ENCODE measurements at places on chromosomes 3 and 15.

DNA sequence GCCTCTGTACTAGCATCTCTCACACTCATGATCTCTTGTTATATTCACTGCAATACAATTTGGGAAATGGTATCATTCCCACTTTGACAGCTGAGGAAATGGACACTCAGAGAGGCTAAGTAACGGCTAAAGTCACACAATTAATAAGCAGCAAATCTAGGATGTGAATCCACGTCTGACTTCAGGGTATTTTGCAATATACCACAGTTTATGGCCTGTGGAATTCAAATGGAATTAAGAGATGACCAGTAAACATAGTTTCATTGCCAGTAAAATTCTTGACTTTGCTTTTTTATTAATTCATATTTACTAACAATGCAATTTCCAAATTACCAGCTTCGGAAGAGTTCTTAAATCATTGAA, 61.1 kb downstream of the CCNL1 start:
- DNase-seq = no peak

DNA sequence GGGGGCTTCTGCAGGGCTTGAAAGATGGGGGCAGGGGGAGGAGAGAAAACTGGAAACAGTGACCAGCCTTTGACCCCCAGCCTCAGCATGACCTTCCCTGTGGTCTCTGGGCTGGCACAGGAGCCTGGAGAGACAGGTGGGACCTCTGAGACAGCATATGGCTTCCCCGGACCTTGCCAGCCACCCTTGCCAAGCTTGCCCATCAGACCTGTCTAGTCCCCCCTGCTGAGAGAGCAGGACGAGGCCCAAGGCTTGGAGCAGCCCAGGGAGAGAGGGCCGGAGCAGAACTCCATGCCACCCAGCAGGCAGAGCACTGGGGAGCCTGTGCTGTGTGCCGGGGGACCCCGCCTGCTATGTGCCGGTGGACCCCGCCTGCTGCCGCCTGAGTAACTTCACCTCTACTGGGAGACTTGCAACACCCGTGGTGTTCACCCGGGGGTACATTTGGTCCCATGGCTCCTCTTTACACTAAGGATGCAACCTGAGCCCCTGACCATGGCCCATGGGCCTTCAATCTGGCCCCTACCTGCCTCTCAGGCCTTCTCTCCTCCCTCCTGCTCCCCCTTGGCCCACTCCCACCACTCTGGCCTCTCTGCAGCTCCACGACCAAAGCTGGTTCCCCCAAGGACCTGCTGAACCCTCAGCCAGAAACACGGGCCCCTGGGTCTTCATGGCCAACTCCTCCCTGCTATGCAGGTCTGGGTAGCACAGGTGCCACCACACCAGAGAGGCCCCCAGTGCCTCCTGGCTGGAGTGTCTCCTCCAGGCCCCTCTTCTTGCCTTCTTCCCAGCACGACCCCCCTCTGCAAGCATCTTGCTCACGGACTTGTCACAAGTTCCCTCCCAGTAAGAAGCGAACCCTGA, 21.1 kb upstream of the SLC41A3 start:
- no peak for DNase-seq

- DNase-seq = no peak
Measured at GRCh38 chr3:126052196-126053058, 31.5 kb downstream of the SLC41A3 start.

DNA sequence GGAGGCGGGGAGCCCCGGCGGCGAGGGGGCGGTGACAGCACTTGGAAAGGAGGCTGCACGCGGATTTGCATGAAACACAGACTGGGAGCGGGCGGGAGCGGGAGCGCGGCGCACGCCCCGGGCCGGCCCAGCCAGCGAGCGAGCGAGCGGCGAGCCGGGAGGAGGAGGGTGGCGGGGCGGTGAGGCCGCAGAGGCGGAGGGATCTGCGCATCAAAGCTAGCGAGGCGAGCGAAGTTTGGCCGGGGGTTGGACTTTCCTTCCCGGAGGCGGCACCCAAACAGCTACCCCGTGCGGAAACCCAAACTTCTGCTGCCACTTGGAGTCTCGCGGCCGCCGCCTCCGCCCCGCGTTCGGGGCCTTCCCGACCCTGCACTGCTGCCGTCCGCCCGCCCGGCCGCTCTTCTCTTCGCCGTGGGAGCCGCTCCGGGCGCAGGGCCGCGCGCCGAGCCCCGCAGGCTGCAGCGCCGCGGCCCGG, at the start of gene SMAD3:
Gene SMAD3, plus strand, starts transcription at position 72 of the 475 bp plus-strand sequence. CDS start 553 bp downstream, outside the sequence.
- DNase-seq = peak; percentile 44

DNA sequence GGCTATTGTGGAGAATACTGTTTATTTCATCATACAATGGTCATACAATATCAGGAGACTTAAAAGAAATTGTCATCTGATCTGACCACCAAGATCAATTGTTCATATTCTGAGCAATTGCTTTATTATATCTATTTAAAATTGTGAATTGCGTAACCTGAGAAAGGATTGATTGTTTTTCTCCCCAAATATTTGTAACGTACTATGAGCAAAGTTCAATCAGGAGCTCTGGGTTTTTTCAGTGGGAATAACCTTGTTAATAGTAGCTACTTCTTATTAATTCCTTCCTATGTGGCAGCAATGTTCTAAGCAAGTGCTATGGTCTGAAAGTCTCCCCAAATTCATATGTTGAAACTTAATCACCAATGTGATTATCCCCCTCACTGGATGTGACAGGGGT, 323.1 kb downstream of the ZPLD1 start:
- DNase-seq = no peak

All from activated naive CD4-positive, alpha-beta T cell (primary cell).